AG04450 (cell line): ENCODE measurements at places on chromosomes 1 and 21. TPM values are rescaled to one million over a fixed set of nuclear protein-coding genes. Genes with fewer than 3 reads are reported as not detected.

Gene SYTL1
- polyA plus RNA-seq: 0.32 and 0.35 TPM in 2 replicates

- no peak for DNase-seq
These were observed 89.9 kb upstream of the CXADR start for GRCh38 chr21:17422931-17423330.

Gene FCGR1A
- polyA plus RNA-seq: not detected in 2 replicates

Gene OR10J1
- polyA plus RNA-seq: not detected in 2 replicates

GRCh38 chr1:114152508-114153260 lies 985 bp downstream of the SYT6 start:
- no peak for DNase-seq

- DNase-seq: no peak
These were observed 14.0 kb downstream of the ATP5PO start for GRCh38 chr21:33901412-33902288.

Gene MSH4
- 0.04 TPM in 2 replicates for polyA plus RNA-seq

Gene MYOG
- polyA plus RNA-seq: not detected in 2 replicates

Gene WDR77
- 80.9 and 86.9 TPM in 2 replicates for polyA plus RNA-seq

DNA sequence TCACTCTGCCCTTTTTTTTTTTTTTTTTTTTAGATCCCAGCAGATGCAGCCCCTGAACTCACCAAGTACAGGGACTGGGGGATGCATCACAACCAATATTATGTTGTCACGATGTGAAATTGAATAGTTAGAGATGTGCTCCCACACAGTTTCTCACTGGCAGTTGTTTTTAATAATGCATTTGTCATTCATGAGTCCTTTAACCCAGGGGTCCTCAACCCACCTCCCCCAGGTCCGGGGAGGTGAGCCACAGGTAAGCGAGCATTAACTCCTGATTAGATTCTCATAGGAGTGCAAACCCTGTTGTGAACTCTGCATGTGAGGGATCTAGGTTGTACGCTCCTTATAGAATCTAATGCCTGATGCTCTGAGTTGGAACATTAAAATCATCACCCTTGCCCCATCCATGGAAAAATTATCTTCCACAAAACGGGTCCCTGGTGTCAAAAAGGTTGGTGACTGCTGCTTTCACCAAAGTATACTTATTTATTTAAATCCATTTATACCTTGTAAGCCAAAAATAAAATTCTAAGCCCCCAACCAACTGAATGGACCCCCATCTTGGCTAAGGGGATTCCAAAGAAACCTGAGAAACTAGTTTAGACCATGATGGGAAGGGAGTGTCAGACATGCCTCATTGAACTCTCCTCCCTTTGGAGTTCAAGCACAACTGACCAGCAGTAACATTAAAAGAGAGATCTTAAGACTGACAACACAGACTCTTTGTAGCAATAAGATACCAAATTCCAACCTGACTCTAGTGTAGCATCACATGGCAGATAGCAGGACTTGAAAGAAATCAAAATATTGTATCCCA lies 119.3 kb upstream of the ATP1A1 start:
- DNase-seq: no peak

DNA sequence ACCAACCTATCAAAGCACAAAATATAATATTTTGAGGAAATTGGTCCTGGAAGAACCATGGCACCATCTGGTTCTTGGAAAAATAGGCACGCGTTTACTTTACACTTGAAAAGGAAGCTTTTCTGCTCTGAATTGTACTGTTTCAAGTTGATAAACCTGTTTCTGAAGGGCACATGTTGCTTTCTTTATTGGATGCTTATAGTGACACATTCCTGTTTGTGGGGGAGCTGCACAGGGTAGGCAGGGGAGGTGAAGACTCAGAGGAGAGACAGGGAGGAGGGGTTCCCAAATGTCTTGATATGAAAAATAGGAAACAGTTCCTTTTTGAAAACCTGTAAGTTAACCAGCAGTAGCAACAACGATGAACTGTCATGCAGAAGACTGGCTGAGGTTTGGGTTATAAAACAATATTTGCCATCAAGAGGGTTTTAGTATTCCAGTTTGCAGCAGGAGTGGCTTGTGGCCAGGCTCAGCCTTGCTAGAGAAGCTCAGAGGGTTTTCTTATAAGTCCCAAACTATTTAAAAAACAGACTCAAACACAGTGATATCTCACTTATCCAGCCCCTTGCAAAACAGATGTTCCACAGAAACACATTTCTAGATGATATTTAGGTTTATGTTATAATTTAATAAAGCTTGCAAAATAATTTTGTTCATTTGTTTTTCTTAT lies 127.0 kb upstream of the MROH9 start:
- DNase-seq: no peak

GRCh38 chr1:45685308-45686014 lies 872 bp downstream of the GPBP1L1 start:
- DNase-seq: no peak

DNA sequence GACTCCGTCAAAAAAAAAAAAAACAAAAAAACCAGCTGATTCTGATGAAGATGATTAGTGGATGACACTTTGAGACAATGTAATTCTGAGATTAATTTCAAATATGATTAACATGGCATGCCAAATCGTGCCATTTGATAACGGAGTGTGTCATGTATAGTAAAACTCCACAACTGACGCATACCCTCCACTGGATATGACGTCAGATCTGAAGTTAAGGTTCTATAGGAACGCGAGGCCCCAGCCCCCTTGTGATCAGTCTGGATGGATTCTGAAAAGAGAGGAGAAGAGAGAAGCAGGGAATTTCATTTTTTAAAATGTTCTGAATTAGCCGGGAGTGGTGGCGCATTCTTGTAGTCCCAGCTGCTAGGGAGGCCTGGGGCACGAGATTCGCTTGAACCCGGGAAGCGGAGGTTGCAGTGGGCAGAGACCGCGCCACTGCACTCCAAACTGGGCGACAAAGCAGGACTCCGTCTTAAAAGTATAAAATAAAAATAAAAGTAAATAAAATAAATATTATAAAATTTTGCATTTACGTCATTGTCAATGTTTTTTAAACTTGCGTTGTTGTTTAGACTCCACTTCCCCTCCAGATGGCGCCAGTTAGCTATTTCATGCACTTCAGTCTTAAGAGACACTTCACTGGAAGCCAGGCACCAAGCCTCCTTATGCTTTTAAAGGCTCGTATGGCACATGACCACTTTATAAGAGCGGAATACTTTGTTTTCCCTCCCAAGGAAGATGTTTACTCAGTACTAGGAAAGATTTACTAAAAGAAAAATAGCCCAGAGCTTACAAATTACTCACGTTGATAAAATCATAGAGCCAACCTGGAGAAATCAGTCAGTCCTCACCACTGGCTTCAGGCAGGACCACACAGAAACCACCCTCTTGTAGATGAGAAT lies 65.5 kb downstream of the UBE2U start:
- peak; percentile 65 for DNase-seq

DNA sequence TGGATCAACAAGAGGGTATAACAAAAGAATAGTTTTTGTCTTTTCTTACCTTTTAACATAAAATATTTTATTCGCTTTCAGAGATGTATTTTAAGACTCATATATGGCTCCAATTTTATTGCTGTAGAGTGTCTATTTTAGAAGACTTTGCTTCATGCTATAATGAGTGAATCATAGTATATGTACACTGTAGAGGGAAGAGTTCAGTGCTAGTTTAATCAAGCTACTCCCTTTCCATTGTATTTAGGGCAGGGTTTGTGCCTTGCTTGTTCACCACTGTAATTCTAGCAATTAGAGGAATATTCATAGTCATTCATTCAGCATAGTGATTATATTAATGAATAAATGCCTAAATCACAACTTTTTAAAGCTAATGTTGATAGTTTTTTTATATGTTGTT lies 78.8 kb downstream of the CEP350 start:
- DNase-seq: no peak

Gene CLCA4
- polyA plus RNA-seq: not detected in 2 replicates

- no peak for DNase-seq
These were observed 1.1 kb upstream of the PLCH2 start for GRCh38 chr1:2474933-2475371.

- DNase-seq: no peak
These were observed 89.2 kb downstream of the NPHP4 start for GRCh38 chr1:5903031-5903430.

- no peak for DNase-seq
These were observed 114.9 kb downstream of the DENND1B start for GRCh38 chr1:197660389-197660788.

Gene VSIG8
- polyA plus RNA-seq: not detected in 2 replicates

Gene CASZ1
- 0.06 and 0.09 TPM in 2 replicates for polyA plus RNA-seq

- DNase-seq: peak; percentile 6
These were observed 1793.9 kb downstream of the NCAM2 start for GRCh38 chr21:22791986-22792560.
